ENCODE measurements at places on chromosomes 4 and X.

DNA sequence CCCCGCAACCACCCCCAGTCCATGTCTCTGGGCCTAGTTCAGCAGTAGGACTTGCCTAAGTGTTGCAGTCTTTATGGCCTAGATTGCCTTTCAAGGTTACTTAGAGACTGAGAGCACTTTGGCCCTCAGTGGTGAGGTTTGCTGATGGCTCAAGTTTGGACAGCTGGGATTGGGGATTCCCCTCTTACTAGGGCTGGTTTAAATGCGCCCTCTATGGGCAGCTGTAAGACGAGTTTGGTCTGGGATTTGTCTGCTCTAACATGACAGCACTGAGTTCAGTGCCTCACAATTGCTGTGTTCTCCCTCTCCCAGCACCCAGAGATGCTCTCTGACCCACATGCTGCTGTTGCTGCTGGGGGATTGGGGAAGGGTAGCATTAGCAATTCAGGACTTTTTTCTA is 23.1 kb downstream of the DACH2 start:
- DNase-seq: no peak

DNA sequence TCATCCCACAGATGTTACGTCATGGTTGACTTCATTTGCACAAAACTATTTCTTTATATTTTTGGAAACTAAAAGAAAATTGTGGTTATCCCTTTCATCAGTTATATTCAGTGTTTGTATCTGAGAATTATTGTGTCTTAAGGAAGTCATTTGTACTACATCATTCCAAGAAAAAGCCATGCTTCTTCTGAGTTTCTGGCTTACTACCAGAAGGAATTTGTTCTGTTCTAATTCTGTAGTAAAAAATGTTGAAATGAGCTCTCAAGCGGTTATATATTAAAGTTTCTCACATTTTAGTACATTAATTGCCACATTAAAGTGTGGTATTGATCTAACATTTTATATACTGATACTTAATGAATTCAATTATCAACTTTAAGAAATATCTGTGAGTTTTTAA is 1844.5 kb downstream of the PCDH7 start:
- no peak for DNase-seq

GRCh38 chrX:133250184-133251100 is 32.3 kb upstream of the TFDP3 start:
- DNase-seq: no peak

DNA sequence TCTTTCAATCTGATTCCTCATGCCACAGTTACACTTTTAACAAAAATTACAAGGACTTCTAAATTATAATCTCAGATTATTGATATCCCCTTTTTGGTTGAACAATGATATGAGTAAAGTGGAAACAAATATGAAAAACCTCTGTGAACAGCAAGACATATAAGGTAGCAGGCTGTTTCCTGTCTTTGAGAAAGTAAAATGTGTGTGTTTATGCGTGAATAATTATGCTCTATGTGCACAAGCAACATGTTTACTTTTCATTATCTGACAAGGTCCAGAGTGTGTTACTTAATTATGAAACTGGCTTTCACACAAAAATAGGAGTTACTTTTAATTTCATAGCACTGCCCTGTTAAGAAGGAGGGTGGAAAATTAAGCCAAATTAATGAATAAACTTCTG is 43.1 kb downstream of the DDIT4L start:
- no peak for DNase-seq

DNA sequence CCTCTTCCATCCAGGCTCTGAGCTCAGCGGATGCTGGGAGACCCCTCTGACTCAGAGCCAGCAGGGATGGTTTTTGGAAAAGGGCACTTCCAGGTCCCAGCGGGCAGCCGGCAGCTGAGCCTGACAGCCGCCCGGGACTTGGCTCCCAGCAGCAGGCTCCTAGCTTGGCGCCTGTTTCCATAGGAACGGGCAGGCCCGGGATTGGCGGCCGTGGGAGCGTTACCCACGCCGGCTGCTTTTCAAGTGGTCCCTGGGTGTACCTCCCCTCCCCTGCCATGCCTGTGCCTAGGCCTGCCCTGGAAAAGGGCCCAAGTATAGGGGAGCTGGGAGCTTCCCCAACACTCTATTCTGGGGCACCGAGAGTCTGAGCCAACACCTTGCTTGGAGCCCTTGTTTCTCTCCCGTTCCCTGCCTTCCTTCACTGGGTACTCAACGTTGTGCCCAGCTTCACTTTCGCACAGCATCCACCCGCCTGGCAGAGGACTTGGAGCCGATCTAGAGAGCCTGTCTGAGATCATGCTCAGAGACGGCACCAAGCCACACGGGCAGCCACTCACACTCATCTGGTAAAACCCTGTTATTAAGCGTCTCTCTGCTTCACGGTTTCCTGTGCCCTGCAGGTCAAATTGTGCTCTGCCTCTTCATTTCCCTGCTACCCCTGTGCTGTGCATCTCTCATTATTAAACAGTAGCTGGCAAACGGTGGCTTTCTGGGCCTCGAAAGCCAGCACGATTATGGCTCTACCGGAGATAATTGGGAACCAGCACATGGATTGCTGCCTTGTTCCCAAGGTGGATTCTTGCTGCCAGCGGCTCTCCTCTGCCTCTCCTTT is 521.5 kb downstream of the BCOR start:
- DNase-seq: peak; percentile 50

GRCh38 chrX:155028877-155029291 is 2.2 kb downstream of the FUNDC2 start:
- DNase-seq: no peak

GRCh38 chr4:140829825-140830224 is 73.6 kb upstream of the TBC1D9 start:
- no peak for DNase-seq

DNA sequence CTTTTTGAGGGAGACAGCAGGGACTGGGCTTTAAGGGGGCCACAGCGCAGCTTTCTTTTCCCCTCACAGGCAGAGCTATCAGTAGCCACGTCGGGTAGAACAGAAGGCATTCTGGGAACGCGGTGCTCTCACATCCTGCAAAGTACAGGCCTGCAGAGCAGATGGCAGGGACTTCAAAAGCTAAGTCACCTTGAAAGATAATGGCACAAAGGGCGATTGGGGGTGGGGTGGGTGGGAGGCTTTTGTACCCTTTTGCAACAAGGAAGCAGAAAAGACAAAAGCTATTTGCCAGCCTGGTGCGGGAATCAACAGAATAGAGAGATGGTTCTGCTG is 93.9 kb downstream of the PHKA2 start:
- DNase-seq: no peak

DNA sequence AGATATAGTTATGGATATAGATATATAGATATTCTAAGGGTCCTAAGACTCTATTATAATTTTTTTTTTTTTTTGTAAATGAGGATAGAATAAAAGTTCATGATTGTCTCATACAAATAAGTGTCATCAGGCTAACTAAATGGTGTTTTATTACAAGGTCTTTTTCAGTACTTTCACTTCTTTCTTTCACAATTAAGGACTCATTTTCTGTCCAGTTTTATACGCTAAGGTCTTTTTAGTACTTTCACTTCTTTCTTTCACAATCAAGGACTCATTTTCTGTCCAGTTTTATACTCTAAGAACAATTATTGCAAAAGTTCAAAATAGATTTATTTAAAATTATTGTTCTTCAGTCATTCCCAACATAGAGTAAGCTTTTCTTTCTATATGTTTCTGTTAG is 32.7 kb downstream of the RUFY3 start:
- DNase-seq: no peak
